NAMALWA (cell line): ENCODE measurements at places on chromosomes 3 and 15.

- DNase-seq, result no peak
These were observed 4.1 kb downstream of the SLC27A2 start for GRCh38 chr15:50186090-50186489.

DNA sequence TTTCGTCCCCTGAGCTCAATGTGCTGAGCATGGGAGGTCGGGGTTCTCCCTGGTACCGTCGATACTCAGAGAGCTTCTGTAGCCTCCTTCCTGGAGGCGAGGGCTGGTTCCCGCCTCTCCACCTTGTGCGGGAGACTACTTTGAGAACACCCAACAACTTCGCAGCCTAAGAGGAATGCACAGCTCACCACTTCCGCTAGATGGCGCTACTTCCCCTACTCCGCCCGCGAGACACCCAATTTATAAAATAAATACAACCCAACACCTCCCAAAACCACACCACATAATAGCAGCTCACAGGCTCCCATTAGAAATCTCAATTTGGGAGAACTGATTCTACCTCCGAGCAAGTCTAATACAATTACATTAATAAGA, 1.2 kb downstream of the RGMA start:
- peak; percentile 71 for DNase-seq

DNA sequence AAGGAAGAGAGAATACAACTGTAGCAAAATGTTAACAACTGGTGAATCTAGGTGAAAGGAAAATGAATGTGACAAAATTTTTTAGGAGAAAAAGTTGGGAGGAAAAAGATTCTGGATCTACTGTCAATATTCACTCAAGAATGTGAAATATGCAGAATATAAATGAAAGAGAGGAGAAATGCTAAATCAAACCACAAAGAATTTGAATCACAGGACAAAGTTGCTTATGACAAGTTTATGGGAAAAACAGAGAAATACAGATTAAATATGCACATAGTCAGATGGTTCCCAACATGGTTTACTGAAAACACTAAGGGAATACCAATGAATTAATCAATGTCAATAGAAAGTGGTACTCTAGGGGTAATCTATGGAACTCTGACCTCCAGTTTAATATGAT, 27.6 kb downstream of the C3orf33 start:
- DNase-seq, result no peak

GRCh38 chr15:94924057-94924456, 692.7 kb downstream of the MCTP2 start:
- no peak for DNase-seq

- DNase-seq, result no peak
These were observed 1.0 kb downstream of the C3orf80 start for GRCh38 chr3:160226026-160226907.

- DNase-seq, result no peak
These were observed 268.7 kb downstream of the EDEM1 start for GRCh38 chr3:5456199-5456598.

DNA sequence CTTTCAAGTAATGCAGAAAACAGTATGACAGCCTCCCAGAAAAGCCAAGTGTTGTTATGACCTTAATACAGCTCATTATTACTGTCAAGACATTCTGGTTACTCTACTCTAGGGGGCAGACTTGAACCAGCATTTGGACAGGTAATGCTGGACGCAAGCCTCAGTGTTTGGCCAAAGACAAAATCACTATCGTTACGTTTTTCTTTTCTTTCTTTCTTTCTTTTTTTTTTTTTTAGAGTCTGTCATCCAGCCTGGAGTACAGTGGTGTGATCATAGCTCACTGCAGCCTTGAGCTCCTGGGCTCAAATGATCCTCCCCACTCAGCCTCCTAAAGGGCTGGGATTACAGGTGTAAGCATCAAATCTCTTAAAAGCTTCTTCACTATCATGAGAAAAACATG, 29.4 kb upstream of the TMEM45A start:
- peak; percentile 71 for DNase-seq

GRCh38 chr3:59249004-59249403, 199.2 kb upstream of the CFAP20DC start:
- no peak for DNase-seq

DNA sequence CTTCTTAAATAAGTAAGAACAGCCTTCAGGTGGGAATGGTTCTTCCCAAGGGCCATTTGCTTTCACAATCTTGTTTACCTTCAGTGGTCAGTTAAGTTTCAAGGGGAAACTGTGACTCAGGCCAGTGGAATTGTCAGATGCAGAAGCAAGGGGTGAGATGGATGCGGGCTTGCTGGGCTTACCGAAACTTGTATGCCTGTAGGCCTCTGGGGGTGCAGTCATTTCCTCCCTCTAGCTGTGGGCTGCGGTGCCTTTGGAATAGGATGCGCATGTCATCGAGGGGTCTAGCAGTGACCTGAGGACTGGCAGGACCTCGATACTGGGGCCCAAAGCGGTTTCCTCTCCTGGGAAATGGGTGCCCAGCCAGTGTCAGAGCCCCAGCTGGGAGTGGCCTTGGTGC, 121.6 kb downstream of the EEFSEC start:
- DNase-seq, result no peak

DNA sequence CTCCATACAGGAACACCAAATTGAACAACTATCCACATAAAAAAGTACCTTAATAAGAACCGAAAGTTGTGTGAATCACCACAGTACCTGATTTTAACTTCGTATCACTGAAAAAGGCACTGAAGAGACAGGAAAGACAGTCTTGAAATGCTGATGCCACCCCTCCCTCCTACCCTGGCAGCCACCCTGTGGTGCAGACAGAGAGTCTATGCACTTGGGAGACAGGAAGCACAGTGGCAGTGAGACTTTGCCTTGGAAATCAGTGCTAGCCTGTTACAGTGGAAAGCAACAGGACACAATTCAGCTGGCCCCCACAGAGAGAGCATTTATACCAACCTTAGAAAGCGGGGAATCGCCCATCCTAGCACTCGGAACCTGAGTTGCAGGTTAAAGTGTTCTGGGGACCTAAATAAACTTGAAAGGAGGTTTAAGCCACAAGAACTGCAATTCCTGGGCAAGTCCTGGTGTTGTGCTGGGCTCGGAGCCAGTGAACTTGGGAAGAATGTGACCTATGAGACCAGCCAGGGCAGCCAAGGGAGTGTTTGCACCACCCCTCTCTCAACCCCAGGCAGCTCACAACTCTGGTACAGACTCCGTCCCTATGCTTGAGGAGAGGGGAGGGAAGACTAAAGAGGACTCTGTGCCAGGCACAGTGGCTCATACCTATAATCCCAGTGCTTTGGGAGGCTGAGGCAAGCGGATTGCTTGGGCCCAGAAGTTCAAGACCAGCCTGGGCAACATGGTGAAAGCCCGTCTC, 240.1 kb downstream of the ISL2 start:
- no peak for DNase-seq

DNA sequence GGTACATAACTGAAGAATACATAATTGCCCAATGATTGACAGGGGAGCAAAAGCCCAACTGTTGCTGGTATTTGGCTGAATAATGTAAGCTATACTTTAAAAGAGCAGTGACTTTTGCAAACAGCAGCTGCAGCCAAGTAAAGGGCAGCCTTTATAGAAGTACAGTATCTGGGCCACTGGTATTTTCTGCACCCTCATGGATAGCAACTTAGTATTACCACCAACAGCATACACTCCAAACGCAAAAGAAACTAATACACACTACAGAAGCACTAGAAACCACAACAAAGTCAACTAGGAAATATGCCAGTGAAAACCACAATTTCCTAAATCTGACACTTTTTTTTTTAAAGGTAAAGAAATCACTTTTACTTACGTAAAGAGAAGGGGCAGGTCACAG, 206.1 kb downstream of the TIGIT start:
- no peak for DNase-seq

DNA sequence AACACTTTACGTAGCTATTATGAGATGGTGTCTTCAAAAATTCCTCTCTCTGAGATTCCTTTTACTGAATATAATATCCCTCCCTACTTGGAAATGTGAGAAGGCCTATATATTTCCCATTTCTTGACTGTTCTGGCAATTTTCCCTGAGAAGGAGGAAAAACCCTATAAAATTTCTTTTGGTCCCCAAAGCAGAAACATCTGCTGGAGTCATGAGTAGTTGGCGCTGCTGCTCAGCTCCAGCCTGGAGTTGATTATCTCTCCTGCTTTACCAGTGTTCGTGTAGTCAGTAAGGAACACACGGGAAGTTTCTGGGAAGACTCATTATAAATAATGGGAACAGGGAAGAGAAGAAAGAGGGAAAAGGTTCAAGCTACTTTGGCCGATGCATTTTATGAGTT, 680.1 kb downstream of the EPHA3 start:
- no peak for DNase-seq

GRCh38 chr3:129913618-129914017, 20.1 kb upstream of the TMCC1 start:
- no peak for DNase-seq

DNA sequence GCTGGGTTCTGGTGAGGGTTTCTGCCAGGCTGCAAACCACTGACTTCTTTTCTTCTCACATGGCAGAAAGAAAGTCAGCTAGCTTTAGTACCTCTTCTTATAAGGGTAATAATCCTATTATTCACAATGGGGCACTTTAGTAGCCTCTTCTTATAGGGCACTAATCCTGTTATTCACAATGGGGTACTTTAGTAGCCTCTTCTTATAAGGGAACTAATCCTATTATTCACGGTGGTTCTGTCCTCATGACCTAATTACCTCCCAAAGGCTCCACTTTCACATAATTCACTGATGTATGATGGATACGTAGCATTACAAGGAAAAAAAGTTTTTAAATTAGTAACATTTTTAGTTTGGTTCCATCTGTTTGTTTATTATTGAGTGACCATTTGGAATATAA, 671.3 kb downstream of the NSUN3 start:
- DNase-seq, result no peak

- DNase-seq, result no peak
These were observed 72.9 kb downstream of the GHSR start for GRCh38 chr3:172375206-172375850.

GRCh38 chr3:150180334-150180733, 209.6 kb upstream of the PFN2 start:
- no peak for DNase-seq

- DNase-seq, result no peak
These were observed 11.5 kb downstream of the NUDT16 start for GRCh38 chr3:131393051-131393450.

DNA sequence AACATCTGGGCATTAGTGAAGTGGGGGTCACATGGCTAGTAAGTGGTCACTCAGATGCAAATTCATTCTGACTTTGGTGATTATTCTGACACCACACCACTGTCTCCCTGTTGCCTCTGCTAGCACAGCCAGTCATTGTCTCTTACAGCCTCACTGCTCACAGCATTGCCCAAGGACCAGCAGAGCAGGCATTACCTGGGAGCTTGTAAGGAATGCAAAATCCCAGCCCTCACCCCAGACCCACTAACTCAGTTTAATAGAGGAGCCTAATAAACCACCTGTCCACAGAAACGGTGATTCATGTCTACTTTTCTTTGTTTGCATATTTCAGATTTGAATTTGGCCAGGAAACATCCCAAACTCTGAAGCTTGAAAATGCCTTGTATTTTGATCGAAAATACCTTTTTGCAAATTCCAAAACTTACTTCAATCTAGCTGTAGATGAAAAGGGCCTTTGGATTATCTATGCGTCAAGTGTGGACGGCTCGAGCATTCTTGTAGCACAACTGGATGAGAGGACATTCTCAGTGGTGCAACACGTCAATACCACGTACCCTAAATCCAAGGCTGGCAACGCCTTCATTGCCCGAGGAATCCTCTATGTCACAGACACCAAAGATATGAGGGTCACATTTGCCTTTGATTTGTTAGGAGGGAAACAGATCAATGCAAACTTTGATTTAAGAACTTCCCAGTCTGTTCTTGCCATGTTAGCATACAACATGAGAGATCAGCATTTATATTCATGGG, 62.7 kb downstream of the GLDN start:
- DNase-seq, result no peak

- DNase-seq, result no peak
These were observed at the start of gene SLC6A20 for GRCh38 chr3:45795882-45796765. Gene SLC6A20 (minus strand): TSS chr3:45796536. CDS start chr3:45796419, 117 bp downstream.

DNA sequence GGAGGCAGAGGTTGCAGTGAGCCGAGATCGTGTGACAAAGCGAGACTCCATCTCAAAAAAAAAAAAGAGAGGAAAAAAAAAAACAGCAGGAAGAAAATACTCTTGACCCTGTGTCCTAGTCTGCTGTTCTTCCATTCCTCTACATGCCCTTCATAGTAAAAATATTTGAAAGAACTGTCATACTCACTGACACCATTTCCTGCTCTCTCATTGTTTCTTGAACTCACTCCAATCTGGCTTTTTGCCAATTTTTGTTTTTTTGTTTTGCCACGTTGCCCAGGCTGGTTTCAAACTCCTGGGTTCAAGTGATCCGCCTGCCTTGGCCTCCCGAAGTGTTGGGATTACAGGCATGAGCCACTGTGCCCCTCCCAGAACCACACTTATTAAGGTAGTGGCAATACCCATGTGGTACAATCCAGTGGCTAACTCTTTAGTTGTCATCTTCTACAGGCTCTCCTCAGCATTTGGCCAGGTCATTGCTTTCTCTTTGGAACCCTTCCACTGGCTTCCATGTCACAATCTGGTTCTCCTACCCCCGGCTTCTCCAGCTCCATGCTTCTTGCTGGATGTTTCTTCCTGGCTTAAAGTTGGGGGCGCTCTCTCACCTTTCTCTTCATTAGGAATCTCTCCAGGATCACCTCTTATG, 238.2 kb upstream of the C2CD4B start:
- DNase-seq, result no peak

GRCh38 chr3:152557302-152557999, 277.5 kb upstream of the P2RY1 start:
- DNase-seq, result no peak

DNA sequence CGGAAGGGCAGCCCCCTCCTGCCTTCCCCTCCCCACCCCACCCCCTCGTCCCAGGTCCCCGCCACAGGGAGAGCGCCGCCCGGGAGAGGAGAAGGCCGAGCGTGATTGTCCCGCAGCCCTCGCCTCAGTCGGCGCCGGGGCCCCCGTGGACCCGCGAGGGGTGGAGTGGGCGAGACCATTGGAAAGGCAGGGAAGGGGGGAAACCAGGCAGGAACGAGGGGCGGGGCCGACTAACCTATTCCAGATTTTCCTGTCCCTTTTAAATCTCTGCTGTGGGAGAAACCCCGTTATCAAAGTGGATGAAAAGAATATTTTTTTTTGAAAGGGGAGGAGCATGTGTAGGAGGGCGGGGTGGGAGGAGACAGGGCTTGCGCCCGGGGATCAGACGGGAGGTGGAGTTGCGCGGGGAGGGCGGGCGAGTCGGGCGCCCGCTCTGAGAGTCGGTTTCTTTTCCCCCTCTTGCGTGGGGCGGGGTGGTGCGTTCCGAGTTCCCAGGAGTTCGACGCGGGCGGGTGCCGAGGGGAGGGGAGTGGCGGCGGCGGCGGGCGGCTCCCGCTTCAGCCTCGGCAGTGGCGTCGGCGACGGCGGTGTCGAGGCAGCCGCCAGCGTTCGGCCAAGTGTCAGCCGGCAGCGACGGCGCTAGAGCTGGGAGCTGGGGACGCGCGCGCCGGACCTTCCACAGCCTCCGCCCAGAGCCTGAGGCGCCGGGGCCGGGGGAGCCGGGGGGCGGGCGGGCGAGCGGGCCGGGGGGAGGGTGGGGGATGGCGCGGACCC, at the start of gene NECTIN3:
TSS of gene NECTIN3 (plus strand) at position 560 of the 774 bp plus-strand sequence. CDS start at position 762, 202 bp downstream.
- no peak for DNase-seq
